ENCODE measurements at places on chromosomes 2 and 18. TPM values are rescaled to one million over a fixed set of nuclear protein-coding genes. Genes with fewer than 3 reads are reported as not detected.

GFPT1 gene
- 25.8 TPM for total RNA-seq

SGPP2 gene
- total RNA-seq = 8.8 TPM

PPM1G gene
- 53.8 TPM for total RNA-seq

DNA sequence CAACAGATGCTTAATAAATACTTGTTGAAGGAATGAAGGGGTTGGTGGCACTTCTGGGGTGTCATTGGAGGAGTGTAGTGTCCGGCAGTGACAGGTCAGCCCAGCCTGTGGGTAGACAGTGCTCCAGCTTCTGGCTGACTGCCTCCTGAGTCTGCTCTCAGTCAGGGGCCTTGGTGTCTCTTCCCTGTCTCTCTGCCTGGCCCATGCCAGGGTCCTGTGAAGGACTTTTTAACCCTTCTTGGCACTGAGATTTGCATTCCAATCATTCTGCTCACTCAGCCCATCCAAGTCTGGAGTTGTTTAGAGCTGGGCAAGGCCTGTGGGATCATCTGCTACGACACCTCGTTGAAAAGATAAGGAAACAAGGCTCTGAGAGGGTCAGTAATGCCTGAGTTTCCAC, 1.4 kb upstream of the KCNK3 start:
- H3K36me3 ChIP-seq = no peaks in the 10 kb centered on the region
- H3K4me3 ChIP-seq = no peak overlapping the region

DNA sequence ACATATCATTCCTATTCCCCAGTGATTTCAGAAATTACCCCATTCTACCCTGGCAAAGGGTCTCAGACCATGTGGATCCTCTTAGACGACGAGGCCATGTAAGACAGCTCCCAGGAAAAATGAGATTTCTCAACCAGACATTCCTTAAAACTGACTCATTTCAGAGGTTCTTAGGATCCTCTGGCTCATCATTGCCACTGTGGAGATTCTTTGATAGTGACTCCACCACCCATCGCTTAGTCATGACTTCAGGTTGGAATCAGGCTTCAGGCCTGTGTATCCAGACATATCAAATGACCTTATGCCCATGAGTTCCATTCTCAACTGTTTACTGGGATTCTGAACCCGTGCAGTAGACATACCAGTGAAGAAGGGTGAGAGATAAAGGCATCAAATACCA, 245.6 kb upstream of the TCF4 start:
- no peaks in the 10 kb centered on the region for H3K36me3 ChIP-seq
- H3K27ac ChIP-seq = no peak overlapping the region
- H3K4me1 ChIP-seq = no peaks in the 10 kb centered on the region
- DNase-seq = no peak
- no peaks in the 10 kb centered on the region for H3K27me3 ChIP-seq

GRCh38 chr2:75788902-75789301, 78.2 kb upstream of the GCFC2 start:
- no peaks in the 10 kb centered on the region for H3K36me3 ChIP-seq
- H3K4me3 ChIP-seq = no peak overlapping the region
- no peak for DNase-seq
- no peak overlapping the region for H3K27ac ChIP-seq

GRCh38 chr18:79864006-79864725, 66.4 kb downstream of the KCNG2 start:
- H3K36me3 ChIP-seq = no peaks in the 10 kb centered on the region
- no peaks in the 10 kb centered on the region for H3K4me1 ChIP-seq
- no peak overlapping the region for H3K27ac ChIP-seq
- H3K4me3 ChIP-seq = no peak overlapping the region
- H3K27me3 ChIP-seq = no peaks in the 10 kb centered on the region

DNA sequence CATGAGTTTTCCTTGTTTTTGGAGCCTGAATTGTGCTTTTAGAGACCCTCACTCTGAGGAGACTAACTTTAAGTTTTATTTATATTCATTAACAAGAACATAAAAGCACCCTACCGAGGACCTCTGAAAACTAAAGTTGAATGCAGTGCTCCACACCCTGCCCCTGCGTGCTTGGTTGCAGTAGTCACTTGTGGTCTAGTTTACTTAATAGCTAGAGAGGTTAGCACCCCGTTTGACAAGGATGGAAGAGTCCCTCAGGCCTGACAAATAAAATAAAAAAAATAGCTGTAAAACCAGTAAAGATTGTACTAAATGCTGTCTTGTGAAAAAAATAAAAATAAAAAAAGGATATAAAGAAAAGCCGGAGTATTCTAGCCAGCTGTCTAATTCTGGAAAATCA, 395.2 kb downstream of the MTX2 start:
- no peaks in the 10 kb centered on the region for H3K4me1 ChIP-seq
- no peaks in the 10 kb centered on the region for H3K36me3 ChIP-seq
- no peak overlapping the region for H3K27ac ChIP-seq
- H3K27me3 ChIP-seq = no peaks in the 10 kb centered on the region
- no peak for DNase-seq
